ENCODE measurements at places on chromosomes 6 and 20.

DNA sequence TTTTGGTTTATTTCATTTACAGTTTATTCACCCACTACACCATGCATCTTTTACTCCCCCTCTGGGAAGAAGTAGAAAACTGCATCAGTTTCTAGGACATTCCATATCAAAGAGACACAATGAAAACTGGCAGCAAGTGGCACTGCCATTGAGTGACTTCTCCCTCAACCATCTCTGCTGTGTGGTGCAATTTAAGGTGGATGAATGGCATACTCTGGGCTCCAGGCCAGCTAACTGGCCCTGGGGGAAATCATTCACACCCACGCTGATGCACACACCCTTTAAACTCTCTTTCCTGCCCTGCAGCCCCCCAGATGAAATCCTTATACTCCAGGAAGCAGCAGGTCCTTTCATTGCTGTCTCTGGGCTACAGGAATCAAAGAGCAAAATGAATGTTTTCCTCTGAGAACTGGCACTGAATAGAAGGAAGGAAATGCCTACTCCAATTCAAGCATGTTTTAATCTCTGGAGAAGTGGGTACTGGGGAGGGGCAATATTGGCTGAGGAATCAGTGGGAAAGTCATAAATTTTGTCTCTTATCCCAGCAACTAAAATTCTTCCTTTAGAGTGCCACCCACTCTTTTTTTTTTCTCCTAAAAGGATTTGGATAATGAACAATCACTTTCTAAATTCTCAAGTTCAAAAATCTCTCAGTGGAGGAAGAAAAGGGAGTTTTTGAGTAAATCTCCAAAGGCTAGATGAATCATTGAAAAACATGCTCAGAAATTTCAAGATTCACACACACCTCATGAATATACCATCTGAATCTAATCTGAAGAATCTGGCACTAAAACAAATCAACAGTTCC is 16.9 kb upstream of the RFPL4B start:
- no peak overlapping the region for H3K27ac ChIP-seq
- no peaks in the 10 kb centered on the region for H3K4me1 ChIP-seq
- H3K4me3 ChIP-seq, result no peak overlapping the region
- H3K36me3 ChIP-seq, result no peaks in the 10 kb centered on the region

GRCh38 chr6:52994031-52994838 is 849 bp downstream of the GSTA4 start:
- H3K4me1 ChIP-seq, result peaks cover 18% of the 10 kb centered on the region
- DNase-seq, result no peak
- no peaks in the 10 kb centered on the region for H3K36me3 ChIP-seq
- H3K27ac ChIP-seq, result peak overlapping the region; percentile 94
- H3K27me3 ChIP-seq, result no peaks in the 10 kb centered on the region

GRCh38 chr6:38404355-38404754 is 235.4 kb downstream of the BTBD9 start:
- peak overlapping the region; percentile 17 for H3K27ac ChIP-seq
- no peaks in the 10 kb centered on the region for H3K36me3 ChIP-seq
- peaks cover 10% of the 10 kb centered on the region for H3K4me1 ChIP-seq

DNA sequence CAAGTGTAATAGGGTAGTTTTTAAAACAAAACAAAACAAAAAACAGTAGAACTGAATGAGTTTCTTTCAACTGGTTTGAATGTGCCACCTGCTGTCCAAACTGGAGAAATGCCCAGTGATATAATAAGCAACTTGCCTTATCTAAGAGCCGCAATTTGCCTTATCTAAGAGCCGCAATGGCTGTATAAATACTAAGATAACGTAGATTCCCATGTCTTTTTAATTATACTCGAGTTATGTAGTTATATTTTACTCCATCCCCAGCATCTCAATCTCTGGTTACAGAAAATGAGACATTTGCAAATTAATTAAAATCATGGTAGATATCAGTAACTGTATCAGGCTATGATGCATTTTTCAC is 67.2 kb downstream of the RPP40 start:
- peaks cover 6% of the 10 kb centered on the region for H3K4me1 ChIP-seq
- no peak for DNase-seq
- H3K4me3 ChIP-seq, result no peak overlapping the region
- no peaks in the 10 kb centered on the region for H3K27me3 ChIP-seq
- H3K27ac ChIP-seq, result no peak overlapping the region

GRCh38 chr6:117167520-117168271 is 97.7 kb upstream of the VGLL2 start:
- H3K4me3 ChIP-seq, result no peak overlapping the region
- H3K4me1 ChIP-seq, result no peaks in the 10 kb centered on the region
- H3K27me3 ChIP-seq, result no peaks in the 10 kb centered on the region

GRCh38 chr6:140581601-140582000 is 1207.2 kb upstream of the CITED2 start:
- H3K27me3 ChIP-seq, result no peaks in the 10 kb centered on the region
- DNase-seq, result no peak
- no peak overlapping the region for H3K27ac ChIP-seq
- H3K36me3 ChIP-seq, result no peaks in the 10 kb centered on the region
- H3K4me1 ChIP-seq, result no peaks in the 10 kb centered on the region

- H3K27me3 ChIP-seq, result no peaks in the 10 kb centered on the region
- H3K4me3 ChIP-seq, result no peak overlapping the region
- no peak overlapping the region for H3K27ac ChIP-seq
- no peaks in the 10 kb centered on the region for H3K36me3 ChIP-seq
Observed at GRCh38 chr20:13117200-13117599, 103.9 kb upstream of the ISM1 start.

DNA sequence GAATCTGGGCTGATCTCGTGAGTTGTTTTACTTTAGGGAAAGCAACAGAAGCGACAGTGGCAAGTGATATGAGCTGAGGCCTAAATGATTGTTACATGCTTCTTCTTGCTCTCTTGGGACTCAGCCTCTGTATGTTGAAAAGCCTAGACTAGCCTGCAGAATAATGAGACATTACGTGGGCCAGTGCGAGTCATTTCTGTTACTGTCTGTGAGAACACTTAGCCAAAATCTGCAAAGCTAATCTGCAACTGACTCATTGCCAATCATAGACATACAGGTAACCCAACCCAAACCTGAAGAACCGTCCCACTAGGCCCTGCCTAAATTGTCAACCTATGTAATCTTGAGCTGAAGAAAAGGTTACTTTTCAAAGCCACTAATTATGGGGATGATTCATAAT is 77.4 kb upstream of the F13A1 start:
- no peak overlapping the region for H3K27ac ChIP-seq
- H3K36me3 ChIP-seq, result no peaks in the 10 kb centered on the region
- H3K4me3 ChIP-seq, result no peak overlapping the region
- H3K4me1 ChIP-seq, result peaks cover 24% of the 10 kb centered on the region
- DNase-seq, result no peak

DNA sequence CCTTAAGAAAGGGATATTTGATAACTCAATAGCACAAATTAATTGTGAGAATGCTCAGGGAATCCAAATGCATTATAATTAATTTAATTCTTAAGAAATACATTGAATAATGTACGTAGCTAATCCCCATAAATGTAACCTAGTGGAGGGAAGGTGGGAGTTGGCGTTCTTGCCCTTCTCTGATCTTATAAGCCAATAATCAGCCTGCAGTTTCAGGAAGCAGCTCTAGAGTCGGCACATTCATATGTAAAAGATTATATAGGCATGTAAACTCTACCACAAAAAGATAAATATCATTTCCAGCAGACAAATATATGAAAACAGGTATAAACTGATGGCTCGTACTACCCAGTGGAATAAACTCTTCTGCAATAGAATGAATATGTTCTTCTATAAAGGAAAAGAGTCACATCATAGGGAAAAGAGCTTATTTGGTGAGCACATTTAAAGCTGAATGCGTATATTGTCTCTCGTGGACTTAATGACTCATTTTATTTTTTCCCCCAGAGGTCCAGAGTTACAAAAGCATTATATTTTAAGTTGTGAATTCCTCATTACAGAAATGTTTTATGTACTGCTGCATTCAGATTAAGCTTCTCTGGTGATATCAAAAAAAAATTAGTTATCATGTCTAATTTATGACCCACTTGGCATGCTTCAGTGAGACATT is 112.2 kb downstream of the TFAP2A start:
- no peaks in the 10 kb centered on the region for H3K36me3 ChIP-seq
- no peak for DNase-seq
- H3K27me3 ChIP-seq, result no peaks in the 10 kb centered on the region
- H3K27ac ChIP-seq, result no peak overlapping the region
- no peak overlapping the region for H3K4me3 ChIP-seq

DNA sequence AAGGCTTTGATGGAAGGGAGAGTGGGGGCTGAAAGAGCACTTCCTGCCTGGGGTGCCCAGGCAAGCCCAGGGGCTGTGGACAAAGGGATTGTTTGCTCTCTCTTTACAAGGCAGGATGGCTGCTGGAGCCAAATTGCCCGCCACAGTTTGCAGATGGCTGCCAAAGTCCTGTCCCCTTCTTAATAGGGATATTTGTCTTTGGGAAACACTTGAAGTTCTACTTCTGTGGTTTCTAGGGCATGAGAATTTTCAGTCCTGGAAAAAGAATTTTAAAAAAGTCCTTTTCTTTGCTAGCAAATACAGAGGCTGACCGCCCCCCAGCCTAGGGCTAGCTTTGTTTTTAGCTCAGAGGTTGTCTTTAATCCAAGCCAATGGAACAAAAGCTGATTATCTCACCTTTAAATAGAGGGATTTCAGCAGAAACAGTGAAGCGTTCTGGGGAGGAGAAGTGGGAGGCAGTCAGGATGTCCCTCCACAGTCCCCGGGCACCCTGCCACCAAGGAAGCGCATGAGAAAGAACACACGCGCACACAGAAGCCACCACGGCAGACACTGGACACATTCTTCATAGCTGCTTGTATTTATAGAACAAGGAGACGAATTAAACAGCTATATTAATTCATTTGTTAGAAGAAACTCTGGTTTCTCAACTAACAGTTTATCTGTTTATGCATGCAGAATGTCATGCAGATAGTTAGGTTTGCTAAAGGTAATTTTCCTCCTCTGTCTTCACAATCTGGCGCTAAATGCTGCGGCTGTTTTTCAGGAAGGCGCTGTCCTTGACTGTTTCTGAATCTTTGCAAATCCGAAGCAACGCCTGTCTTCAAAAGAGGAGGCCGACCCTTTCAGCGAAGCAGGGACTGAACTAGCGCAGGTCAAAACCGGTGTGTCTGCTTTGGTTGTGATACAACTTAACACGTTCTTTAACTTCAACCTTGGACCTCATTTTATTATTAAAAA is 736.9 kb downstream of the QKI start:
- no peaks in the 10 kb centered on the region for H3K27me3 ChIP-seq
- no peak overlapping the region for H3K4me3 ChIP-seq
- no peaks in the 10 kb centered on the region for H3K4me1 ChIP-seq
- no peak overlapping the region for H3K27ac ChIP-seq
- H3K36me3 ChIP-seq, result no peaks in the 10 kb centered on the region

GRCh38 chr6:163950159-163950558 is 535.6 kb downstream of the QKI start:
- H3K4me3 ChIP-seq, result no peak overlapping the region
- DNase-seq, result no peak
- H3K27me3 ChIP-seq, result no peaks in the 10 kb centered on the region
- H3K4me1 ChIP-seq, result no peaks in the 10 kb centered on the region
- H3K36me3 ChIP-seq, result no peaks in the 10 kb centered on the region
- H3K27ac ChIP-seq, result no peak overlapping the region

GRCh38 chr6:152241013-152241766 is 396.0 kb downstream of the SYNE1 start:
- H3K4me1 ChIP-seq, result no peaks in the 10 kb centered on the region
- peaks cover 56% of the 10 kb centered on the region for H3K36me3 ChIP-seq
- no peak for DNase-seq
- peak overlapping the region; percentile 80 for H3K27ac ChIP-seq

DNA sequence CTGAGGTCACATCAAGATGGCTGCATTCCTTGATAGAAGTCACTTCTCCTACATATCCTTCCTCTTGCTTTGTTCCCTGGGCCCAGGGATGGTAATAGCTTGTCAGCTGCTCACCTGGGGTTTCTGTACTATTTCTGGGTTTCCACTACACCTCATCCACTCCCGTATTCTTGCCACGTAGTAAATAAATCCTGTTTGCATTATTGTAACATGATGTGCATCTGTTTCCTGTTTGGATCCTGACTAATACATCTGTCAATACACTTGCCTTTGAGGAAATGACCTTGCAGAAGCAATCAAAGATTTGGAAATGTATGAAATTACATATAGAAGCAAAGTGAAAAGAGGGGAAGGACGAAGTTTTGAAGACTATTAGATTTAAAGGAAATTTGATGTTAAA is 619.0 kb downstream of the PHF3 start:
- no peaks in the 10 kb centered on the region for H3K36me3 ChIP-seq
- DNase-seq, result no peak
- H3K27me3 ChIP-seq, result no peaks in the 10 kb centered on the region
- H3K27ac ChIP-seq, result no peak overlapping the region

- H3K4me3 ChIP-seq, result no peak overlapping the region
- H3K27ac ChIP-seq, result no peak overlapping the region
- DNase-seq, result no peak
Observed at GRCh38 chr20:38894091-38894847, 31.9 kb upstream of the FAM83D start.

DNA sequence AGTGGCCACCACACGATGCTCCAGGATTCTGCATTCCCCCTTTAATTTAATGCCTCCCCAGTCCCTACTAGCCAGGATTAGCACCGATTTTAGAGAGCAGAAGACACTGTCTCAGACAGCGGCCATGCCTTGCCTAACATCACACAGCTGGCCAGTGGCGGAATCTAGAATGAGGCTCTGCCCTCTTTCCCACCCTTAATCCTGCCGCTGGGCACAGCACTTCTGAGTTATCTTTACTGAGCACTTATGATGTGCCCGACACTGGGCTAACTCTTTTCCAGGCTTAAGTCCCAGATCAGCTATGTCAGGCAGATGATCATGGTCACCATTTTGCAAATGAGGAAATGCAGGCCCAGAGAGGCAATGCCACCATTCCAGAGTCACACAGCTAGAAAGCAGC is 5.6 kb upstream of the BPIFA2 start:
- no peaks in the 10 kb centered on the region for H3K36me3 ChIP-seq
- DNase-seq, result no peak
- no peak overlapping the region for H3K4me3 ChIP-seq
- H3K27me3 ChIP-seq, result no peaks in the 10 kb centered on the region
- no peak overlapping the region for H3K27ac ChIP-seq

- peaks cover 4% of the 10 kb centered on the region for H3K4me1 ChIP-seq
- H3K4me3 ChIP-seq, result no peak overlapping the region
Observed at GRCh38 chr6:41557335-41557734, 11.2 kb downstream of the FOXP4 start.

GRCh38 chr6:17905611-17906592 is 81.5 kb downstream of the KIF13A start:
- H3K4me1 ChIP-seq, result peaks cover 28% of the 10 kb centered on the region
- DNase-seq, result no peak
- no peak overlapping the region for H3K4me3 ChIP-seq
- H3K27ac ChIP-seq, result no peak overlapping the region

DNA sequence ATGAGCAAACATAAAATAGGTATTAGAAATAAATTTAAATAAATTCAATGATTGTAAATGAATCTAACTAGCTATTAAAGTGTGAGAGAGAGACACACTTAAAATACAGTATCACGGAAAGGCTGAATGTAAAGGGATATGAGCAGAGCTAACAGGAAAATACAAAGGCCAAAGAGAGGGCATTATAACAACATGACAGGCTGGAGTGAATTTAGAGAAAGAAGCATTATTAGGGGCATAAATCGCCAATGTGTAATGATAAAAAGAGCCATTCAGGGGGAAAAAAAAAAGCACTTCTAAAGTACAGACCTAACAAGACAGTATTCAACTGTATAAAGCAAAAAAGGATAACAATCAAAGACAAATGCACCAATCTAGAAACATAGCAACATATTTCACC is 28.1 kb downstream of the DACT2 start:
- H3K36me3 ChIP-seq, result no peaks in the 10 kb centered on the region
- H3K4me1 ChIP-seq, result no peaks in the 10 kb centered on the region
- H3K27me3 ChIP-seq, result no peaks in the 10 kb centered on the region
- H3K27ac ChIP-seq, result no peak overlapping the region
- no peak overlapping the region for H3K4me3 ChIP-seq

- DNase-seq, result no peak
- H3K4me3 ChIP-seq, result no peak overlapping the region
- H3K27ac ChIP-seq, result no peak overlapping the region
Observed at GRCh38 chr20:36967636-36968035, 16.1 kb upstream of the SAMHD1 start.
